Activated CD4-positive, alpha-beta T cell treated with anti-CD3 and anti-CD28 coated beads, Interleukin-2, Interleukin-6, amounts not matched to agents 100 ng/mL and 50 ng/mL, durations not matched to agents 16 hours and 8 hours (primary cell): ENCODE measurements at places on chromosomes 6 and 20.

- DNase-seq: no peak
Observed at GRCh38 chr6:168437751-168438150, 3.2 kb upstream of the SMOC2 start.

DNA sequence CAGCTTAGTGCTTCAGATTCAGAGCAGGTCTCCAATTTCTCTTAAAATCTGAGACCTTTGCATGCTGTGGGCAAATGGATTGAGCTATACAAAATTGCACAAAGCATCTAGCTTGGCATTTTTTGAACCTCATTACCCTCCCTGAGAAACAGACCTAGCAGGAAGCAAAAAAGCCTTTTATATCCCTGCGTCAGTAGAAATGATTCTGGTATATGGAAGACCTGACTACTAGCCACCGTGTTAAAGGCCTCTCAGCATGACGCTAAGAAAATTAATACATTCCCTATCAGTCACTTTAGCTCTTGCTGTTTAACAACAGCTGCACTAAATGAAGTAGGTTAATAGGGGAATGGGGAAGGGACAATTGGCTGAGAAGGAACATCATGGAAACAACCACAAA is 110.7 kb upstream of the SMLR1 start:
- no peak for DNase-seq

DNA sequence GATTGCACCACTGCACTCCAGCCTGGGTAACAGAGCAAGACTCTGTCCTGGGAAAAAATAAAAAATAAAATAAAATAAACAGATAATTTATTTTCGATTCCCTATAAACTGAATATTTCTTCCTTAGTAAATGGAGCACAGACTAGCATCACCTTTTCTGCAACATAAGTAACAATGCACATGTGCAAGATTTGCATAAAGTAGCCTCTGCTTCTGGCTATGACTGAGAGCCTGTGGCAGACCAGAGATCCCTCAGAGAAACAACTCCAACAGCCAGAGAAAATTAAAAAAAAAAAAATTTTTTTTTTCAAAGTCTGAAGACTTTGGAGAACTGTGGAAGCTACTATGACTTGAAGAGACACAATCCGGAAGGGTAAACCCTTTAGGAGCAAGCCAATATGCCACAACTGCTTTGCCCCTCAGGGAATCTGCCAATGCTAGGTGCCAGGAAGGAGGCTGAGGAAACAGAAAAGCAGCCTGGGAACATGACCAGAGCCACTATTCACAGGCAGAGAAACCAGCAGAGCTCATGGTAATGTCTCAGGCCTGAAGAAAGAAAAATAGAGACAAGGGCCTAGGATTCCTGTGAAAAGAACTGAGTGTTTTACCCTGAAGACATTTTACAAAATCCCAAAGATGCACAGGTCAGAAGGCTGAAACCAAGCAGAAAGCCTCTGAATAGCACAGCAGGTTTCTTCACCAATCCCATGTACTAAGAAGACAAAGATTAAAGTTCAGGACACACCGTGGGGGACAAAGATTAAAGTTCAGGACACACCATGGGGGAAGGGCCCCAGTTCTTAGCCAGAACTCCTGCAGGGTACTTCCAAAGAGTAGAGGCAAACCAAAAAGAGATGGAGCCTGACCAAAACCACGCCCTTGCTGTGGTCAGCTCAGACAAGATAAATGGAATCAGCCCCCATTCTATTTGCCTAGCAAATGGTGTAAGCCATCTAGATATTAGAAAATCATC is 25.8 kb downstream of the B4GALT5 start:
- no peak for DNase-seq

DNA sequence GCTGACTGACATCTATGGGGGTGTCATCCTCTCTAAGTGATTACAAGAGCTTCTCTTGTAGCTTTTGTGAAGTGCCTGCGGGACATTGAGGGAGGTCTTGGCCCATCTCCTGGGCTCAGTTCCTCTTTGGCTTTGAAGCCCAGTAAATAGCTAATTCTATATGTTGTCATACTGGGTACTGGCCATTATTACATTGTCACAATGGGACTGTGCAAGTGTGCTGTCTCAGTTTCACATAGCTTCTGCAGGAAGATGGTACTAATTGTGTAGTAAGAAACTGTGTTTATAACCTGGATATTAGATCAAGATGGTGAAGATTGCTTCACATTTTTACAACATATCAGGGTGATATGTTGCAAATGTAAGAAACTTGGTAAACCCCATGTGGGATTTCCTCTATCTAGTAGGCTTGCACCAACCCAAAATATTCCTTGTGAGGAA is 19.9 kb downstream of the SPINT3 start:
- no peak for DNase-seq

- DNase-seq: no peak
Observed at GRCh38 chr6:18961566-18961965, 574.4 kb downstream of the RNF144B start.

DNA sequence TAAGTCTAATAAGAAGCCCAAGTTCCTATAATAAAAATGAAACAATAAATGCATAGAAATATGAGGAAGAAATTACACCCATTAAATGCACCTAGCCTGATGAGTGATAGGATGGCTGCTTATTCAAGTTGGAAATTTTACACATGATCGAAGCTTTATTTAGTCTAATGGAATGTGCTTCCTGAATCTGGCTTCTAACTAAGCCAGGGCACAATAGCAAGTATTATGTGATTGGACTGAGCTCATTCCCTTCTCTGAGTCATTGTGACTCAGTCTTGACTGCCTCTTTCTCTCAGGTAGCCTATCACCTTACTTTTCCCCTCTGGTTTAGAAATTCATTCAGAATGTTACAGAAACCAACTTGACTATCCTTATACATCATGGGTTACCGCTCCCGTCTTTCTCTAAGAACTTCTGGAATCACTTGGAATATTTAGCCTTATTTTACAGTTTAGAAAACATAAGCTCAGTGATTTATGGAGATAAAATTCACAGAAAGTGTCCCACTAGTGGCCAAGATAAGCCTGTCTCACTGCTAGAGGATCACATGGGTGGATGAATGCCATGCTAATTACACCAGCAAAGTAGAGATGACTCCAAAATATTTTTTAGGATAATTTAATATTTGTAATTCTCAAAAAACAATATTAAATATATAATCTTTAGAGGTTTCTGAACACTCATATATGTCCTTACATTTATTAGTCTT is 505.3 kb upstream of the JAG1 start:
- no peak for DNase-seq

DNA sequence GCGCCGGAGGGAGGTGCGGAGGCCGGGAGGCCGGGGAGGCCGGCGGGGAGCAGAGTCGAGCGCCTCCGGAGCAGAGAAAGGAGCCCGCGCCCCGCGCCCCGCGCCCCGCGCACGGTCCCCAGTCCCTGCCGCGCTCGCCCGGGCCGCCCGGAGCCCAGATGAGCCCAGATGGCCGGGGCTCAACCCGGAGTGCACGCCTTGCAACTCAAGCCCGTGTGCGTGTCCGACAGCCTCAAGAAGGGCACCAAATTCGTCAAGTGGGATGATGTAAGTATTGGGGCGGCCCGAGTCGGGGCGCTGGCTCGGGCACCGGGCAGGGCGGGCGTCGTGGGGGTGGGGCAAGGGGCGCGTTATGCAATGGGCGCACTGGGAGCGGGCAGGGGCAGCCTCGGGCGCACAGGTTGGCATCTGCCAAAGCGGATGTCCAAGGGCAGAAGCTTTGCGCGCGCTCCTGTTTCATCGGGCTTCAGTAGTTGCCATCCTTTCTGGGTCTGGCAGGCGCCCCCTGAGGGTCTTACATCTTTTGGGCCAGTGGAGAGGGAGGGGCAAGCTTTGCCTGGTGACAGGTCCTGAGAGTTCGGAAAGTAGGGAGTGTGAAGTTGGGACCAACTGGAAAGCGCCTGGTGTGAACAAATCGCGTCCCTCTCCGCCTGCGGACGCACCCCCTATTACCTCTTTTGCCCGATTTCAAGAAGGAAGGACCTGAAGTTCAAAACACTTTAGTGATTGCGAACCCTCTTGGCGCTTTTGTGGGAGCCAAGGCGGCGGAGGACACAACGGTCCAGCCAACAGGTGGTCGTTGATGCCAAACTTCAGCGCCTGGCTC is 631 bp downstream of the PLCB1 start:
- no peak for DNase-seq

DNA sequence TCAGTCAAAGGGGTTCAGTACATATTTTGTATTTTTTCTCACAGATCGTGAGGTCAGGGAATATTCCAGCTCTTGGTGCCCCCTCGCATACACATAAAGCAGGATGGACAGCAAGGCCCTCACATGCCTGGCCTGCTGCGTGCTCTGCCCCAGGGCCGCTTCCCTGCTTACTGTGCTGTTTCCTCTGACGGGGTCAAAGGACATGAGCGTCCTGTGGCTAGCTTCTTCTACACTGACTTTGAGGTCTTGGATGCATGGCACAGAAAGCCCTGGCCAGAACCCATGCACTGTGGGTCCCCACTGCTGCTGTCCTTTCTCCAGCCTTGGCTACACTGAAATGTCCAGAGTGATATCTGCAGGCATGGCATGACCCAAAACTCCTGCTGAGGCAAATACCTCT is 92.5 kb upstream of the GGTLC1 start:
- DNase-seq: no peak

GRCh38 chr6:46921059-46921458 is 679 bp downstream of the ADGRF5 start:
- no peak for DNase-seq

DNA sequence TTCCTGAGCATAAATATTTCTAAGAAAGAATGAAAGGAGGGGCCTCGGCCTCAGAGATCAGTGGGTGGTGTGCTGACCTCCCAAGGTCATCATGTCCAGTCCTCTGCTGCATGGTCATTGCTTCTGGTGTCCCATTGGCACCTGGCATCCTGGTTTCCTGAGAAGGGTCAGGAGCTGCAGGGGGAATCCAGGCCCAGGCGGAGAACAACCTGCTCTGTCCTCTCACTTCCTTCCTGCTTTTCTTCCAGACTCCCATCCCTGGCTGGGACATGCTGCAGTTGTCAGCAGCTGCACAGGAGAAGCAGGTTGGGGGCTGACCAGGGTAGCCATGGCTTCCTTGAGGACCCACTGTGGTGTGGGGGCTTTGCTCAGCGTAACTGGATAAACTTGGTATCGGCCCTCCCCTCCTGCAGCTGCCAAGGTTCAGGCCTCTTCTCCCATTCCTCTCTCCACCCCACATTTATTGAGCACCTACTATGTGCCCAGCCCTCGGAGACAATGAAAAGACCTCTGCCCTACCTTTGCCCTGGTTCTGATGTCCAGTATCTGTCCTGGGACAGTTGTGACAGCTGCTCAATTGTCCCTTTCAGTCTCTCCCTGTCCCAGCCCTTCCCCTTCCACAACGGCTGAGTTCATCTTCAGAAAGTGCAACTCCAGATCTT is 155.2 kb downstream of the CEBPB start:
- DNase-seq: no peak

DNA sequence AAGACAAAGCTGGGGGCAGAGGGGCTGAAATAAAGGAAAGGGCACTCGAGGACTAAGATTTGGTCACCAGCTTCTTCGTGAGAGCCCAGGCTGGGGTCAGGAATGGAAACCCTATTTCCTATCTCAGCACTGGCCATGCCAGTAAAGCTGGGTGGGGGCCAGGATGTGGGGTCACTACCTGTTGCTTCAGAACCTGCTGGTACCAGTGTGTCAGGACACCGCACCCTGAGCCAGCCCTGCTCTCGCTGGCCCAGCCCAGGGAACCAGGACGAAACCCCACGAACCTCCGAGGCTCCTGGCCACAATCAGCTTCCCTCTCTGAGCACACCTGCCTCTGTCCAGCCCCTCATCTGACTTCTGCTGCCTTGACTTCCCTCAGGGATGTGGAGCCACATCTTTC is 2.1 kb downstream of the CDSN start:
- DNase-seq: no peak

GRCh38 chr20:3167738-3168078 is 5.6 kb downstream of the LZTS3 start:
- no peak for DNase-seq

DNA sequence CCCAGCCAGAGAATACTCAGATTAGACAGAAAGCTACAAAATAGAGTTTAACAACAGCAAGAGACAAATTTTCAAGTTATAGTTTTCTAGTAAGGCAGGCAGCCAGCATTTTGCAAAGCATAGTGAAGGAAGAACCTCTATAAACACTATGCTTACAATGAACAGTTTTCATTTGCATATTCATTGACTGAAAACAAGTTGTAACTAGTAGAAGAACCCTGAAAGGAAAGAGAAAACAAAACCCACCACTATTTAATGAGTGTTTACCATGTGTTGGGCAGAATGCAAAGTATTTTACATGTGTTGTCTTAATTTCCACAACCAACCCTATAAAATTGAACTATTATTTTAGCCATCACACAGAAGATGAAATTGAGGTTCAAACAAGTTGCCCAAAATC is 196.1 kb downstream of the UBE3D start:
- no peak for DNase-seq

DNA sequence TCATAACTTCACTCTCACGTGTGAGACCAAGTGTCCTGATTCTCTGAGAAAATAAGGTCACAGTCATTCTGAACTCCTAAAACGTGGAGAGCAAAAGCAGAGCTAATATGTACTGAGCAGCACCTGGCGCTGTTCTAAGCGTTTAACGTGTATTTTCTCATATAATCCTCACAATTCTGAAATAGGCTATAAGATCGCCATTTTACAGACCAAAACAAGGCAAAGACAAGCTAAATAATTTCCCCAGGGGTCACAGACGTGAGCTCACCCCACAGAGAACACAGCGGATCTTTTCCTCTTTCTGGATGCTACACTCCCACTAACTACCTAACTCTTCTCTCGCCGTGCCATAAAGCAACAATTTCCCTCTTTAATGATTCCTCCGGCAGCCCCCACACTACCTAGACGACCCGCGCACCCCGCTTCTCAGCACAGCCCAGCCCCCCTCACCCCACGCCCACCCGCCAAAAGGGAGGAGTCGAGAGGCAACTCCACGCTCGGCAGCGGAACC is 636 bp downstream of the SUPT3H start:
- peak; percentile 39 for DNase-seq

DNA sequence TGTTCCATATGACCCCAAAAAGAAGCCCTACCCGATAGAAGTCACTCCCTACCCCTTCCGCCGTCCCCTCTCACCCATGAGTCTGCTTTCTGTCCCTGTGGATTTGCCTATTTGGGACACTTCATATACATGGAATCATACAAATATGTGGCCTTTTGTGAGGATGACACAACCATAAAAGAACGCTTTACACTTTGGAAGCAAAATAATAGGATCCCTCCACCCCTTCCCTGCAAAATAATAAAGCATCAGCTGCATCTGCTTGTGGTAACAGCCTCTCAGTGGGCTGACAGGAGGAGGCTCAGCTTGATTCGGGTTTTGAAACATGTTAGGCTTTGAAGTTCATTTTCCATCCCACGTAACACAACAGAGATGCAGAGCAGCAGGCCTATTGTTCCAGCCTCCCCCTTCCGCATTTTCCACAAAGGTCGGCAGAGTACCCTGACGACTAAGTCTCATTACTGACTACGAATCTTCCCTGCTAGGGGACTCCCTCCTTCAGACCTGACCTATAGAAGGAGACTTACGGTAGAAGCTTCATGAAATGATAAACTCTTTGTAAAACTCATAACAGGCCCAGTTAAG is 99.1 kb downstream of the ALDH8A1 start:
- no peak for DNase-seq

- DNase-seq: peak; percentile 70
Observed at GRCh38 chr20:53926428-53927028, 143.9 kb downstream of the BCAS1 start.

GRCh38 chr6:106300020-106300780 is 25.4 kb downstream of the ATG5 start:
- DNase-seq: no peak

- DNase-seq: no peak
Observed at GRCh38 chr6:169664227-169664626, 37.6 kb downstream of the WDR27 start.

GRCh38 chr6:107337191-107337741 is 122.1 kb downstream of the PDSS2 start:
- DNase-seq: no peak
